ENCODE measurements at places on chromosomes 11 and 22.

DNA sequence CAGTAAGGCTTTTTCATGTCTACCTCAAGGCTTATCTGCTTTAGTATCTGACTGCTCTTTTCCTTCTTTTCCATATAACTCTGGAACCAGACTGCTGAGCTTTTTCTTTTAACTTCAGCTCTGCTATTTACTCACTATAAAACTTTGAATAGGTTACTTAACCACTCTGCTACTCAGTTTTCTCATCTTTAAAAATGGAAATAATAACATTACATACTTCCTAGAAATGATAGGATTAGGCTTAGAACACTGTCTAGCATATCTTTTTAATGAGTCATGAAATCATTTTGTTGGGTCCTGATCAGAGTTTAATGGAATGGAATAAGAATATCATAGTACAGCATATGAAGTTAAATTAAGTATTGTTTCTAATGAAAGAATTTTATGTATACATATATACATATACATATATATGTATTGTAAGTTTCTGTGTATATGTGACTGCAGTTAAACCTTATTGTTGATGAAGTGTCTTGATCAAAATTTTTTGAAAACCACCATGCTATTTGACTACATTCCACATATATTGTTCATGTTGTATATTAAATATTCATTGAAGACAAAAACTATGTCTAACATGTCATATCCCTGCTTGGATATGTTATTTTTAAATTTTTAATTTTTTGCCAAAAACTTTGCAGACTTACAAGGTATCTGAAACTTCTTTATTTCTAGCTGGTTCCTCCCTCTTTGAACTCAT, 120.2 kb downstream of the METTL15 start:
- DNase-seq: no peak

DNA sequence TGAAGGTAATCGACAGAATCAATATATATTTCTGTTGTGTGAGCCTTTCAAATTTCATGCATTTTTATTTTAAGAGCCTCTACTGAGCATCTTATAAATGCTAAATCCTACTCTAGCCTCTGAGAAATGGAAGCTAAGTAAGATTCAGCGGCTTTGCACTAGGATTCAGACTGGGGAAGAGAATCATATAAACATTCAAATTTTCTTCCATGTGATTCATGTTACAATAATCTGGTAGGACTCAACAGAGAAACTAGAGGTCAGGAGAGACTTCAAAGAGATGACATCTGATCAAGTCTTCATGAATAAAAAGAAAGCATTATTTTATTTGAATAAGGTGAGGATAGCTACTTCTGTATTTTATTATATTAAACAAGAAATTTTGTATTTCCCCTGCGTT, 538.9 kb downstream of the DLG2 start:
- DNase-seq: no peak

GRCh38 chr11:12199231-12199948, 89.0 kb downstream of the MICAL2 start:
- no peak for DNase-seq

DNA sequence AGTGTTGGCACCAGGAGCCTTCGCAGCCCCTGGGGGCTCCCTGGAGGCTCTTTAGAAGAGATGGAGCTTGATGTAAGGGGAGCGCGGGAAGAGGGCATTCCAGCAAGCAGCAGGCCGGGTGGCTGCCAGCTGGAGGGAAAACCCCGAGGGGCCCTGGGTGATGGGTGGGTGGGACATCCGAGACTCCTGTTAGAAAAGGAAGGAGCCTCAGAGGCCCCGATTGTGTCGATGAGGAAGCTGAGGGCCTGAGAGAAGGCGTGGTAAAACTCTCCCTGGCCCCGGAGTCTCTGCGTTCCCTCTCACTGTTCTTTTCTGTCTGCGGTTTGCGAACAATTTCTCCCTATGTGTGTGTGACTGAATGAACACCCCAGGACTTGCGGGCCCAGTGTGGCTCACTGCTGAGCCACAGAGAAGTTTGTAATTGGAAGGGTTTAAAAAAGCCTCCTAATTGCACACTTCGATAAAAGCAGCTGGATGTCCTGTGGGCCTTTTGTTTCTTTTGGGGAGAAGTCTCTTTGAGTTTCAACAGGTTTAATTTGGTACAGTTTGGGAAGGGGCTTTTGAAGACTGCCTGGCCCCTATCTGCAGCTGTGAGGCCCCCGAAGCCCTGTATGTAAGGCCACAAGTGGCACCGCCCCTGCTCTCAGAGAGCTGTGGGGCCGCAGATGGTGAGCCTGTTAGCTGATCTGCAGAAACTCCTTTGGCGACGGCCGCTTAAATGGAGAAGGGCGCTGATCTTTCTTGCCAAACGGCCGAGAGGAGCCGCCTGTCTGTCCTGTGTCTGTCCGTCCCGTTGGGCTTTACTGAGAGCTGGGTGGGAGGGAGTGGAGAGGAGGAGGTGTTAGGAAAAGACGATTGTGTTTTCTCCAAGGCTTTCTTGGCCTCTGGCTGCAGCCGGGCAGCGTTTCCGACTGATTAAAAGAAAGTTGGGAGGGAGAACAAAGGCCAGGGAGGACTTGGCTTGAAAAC, 2.0 kb downstream of the FBLN1 start:
- no peak for DNase-seq

DNA sequence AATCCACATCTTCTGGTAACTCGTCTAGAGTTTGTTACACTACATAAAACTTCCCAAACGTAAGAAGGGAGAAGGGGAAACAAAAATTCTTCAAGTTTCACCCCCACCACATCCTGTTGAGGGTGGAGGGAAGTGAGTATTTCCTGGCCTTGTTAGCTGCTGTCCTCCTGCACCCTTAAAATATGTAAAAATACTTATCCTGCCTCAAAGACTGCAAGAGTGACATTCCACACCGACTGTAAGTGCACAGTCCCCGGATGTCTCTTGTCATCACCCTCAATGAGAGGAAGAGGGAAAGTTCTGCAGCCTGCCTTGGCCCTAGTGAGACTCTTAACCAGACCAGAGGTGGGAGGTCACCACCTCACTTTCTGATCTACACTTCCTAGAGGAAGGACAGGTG, 3.3 kb downstream of the TMEM121B start:
- no peak for DNase-seq

- DNase-seq: no peak
These were observed 122.6 kb upstream of the SORL1-AS1 start for GRCh38 chr11:121575250-121575962.

DNA sequence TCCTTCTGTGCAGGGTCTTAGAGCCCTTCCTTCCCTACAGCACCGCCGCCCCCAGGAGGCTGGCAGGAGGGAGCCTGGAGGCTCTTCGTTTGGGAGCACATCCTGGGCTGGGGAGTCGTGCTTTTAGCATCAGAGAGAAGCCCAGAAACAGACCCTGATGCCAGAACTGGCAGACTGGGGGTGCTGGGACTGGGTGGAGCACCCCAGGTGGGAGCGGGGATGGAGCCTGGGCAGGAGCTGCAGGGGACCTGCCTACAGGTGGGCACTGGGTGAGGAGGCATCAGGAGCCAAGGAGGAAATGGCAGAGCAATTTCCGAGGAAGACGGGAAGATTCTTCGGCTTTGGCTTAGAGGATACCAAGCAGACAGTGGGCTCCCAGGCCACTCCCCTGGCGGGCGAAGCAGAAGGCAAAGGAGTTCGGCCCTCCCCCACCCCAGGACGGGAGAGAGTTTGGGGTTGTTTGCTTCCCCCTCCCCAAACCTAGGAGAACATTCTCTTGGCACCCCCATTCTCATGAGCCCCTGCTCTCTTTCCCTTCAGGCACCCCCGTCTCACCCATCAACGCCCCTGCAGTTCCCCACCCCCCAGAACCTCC, 1.1 kb downstream of the SYT7 start:
- DNase-seq: no peak

DNA sequence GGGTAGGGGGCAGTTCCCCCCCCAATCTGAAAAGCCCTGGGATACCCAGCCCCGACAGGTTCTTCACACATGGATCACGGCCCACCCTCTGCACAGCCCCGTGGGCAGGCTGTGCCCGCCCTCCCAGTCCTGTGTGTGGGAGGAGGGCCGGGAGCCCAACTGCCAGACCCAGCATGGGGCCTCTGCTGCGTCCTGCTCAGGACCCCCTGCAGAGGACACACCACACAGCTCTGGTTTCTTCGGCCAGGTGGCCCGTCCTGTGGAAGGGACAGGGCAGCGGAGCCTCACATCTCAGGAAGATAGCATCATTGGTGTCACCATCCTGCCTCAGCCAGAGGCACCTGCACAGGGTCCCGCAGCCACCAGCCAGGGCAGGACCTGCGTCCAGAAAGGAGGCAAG, 396.0 kb downstream of the TBC1D22A start:
- DNase-seq: no peak

GRCh38 chr11:97979741-97980140, 1041.0 kb upstream of the CNTN5 start:
- DNase-seq: no peak

DNA sequence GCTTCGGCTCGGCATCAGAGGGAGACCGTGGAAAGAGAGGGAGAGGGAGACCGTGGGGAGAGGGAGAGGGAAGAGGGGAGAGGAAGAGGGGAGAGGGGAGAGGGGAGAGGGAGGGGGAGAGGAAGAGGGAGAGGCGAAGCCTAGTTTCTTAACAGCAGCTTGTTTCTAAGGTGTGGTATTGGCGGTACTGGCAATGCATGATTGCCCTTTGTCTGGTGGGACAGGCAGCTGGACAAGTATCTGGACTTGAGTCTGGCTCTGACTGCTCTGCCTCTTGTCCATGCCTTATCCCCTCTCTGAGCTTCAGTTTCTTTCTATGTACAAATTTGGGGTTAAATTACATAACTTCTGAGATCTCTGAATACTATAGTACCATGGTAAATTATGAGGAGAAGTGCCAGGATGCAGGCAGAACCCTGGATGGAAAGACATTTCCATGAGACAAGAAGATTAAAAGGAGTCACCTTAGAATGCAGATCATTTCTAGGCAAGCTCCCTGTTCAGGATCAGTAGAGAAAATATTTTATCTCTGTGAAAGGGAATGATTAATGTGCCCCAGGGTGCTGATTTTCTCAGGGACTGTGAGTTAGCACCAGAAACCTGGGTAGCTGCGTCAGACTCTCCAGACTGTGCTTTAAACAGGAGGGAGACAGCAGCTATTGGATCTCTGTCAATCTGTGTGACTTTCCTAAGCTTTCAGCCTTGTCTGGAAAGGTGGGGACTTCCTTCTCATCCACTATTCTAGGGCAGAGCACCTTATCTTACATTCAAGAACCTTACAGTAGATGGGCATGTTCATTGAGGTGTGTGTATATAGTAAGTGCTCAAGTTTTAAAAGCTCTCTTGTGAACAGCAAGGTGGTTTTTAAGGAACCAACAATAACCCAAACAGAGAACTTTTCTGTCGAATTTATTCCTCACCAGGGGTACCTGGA, 31.9 kb upstream of the CCDC90B start:
- no peak for DNase-seq

DNA sequence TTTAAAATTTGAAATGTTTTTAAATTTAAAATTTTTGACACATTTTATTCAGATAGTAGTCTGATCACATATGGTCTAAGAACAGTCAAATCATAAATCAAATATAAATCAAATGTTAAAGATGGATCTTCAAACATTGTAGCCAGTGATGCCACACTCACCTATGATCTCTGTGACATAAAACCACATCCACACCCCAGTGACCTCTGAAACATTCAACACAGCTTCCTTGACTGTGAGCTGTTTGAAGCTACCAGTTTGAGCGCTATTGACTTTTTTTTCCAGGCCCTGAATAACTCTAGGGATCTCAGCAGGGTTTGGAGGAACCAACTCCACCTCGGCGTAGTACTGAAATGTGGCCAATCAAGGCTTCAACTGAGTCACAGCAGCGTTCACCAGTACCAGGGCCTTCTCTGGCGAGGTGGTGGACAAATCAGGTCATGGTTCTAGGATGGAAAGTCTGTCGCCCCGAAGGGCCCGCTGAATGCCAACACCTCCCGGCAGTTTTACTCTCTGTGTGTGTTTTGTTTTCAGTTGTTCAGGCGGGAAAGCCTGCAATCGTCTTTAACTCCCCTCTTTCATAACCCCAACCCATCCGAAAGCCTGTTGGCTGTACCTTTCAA, 4.3 kb upstream of the MARK2 start:
- DNase-seq: no peak

- no peak for DNase-seq
These were observed 404.4 kb upstream of the ANO3 start for GRCh38 chr11:25927411-25927953.

- DNase-seq: no peak
These were observed 275.0 kb upstream of the SESN3 start for GRCh38 chr11:95505927-95506426.

DNA sequence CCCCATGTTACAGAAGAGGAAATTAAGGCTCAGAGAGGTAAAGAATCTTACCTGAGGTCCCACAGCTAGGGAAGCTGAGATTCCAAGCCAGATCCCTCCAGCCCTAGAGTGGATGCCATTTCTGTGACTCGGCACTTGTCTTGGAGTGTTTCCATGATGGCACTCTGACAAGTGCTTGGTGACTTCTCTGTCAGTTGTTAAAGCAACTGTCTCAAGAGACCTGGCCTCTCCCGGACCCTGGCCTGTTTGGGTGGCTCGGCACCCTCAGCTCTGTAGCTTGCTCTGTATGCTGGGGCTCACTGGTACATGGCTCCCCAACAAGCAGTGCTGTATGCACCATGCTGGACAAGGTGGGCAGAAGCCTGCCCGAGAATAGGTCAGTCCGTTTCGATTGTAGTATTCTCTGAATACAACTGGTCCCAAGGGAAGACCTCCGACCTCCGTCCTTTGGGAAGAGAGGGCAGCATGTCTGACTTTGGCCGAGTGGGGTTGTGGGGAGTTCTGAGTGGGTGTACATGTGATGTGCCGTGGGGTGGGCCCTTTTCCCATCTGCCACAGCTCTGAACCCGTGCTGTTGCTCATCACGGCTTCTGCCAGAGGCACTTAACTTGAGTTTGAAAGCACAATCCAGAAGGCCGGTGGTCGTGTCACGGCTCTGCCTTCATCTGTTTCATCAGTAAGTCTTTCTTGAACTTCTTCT, 12.4 kb downstream of the ACO2 start:
- DNase-seq: no peak

GRCh38 chr11:106463796-106464201, 386.3 kb downstream of the AASDHPPT start:
- no peak for DNase-seq

GRCh38 chr11:61714916-61715315, 34.7 kb downstream of the DAGLA start:
- no peak for DNase-seq

DNA sequence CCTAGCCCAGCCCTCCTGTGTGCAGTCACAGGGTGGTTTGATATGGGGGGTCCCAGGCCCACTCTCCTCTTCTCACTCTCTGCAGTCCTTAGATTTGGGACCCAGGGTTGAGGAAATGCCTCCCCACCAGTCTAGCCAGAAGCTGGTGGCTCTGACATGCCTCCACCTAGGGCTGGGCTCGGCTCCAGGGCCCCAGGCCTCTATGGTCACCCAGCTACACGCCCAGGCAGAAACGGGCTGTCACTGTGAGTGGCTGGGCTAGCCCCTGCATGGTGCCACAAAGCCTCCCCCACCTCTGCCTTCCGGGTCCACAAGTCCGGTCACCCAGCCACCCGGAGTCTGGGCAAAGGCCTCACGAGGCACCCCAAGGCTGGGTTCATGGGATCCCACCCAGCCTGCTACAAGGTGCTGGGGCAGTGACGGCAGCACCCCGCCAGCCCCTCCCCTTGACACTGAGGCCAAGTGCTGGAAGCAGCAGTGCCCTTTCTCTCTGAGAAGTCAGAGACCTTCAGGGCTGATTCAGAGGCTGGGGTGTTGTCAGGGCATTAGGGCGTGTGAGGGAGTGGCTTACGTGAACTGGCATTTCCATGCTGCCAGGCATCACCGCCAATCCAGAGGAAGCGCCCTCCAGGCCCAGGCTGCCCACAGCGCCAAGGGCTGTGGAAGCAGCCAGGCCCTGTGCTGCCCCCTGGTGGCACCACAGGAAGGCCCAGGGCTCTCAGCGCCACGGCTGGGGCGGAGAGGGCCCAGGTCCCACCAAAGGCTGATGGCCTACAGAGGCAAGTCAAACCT, 638 bp upstream of the PITPNM1 start:
- DNase-seq: peak; percentile 82
